Stimulated activated CD8-positive, alpha-beta memory T cell treated with anti-CD3 and anti-CD28 coated beads, Interleukin-4, amount 100 ng/mL, for 4 hours (primary cell): ENCODE measurements at places on chromosomes 2 and 18.

GRCh38 chr2:217611626-217612127 is 391.1 kb downstream of the TNS1 start:
- DNase-seq: no peak

DNA sequence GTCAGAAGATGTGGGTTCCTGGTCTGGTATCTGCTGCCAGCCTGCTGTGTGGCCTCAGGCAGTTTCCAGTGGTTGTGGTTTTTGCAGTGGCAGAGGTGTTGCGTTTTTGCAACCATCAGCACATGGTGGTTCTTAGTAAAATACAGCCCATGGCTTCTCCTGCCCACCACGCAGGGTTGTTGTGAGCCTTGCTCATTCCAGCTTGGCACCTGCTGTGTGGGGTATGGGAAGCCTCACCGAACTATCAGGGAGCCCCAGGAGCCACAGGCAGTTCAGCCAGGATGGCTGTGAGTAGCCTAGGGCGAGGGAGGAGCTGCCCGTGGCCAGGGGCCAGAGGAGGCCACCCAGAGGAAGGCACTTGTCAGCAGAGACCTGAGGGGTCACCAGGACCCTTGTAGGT is 9.8 kb downstream of the ARID5A start:
- no peak for DNase-seq

- no peak for DNase-seq
Measured at GRCh38 chr18:74163019-74163660, 14.8 kb downstream of the TIMM21 start.

DNA sequence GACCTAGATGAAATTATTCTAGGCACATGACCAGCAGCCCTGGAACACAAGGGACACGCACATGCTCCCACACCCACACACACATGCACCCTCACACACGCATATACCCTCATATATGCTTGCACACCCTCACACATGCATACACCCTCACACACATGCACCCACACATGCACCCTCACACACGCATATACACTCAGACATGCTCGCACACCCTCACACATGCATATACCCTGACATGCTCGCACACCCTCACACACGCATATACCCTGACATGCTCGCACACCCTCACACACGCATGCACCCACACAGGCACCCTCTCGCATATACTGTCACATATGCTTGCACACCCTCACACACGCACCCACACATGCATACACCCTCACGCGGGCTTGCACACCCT is 61.8 kb downstream of the PARD6G start:
- no peak for DNase-seq

DNA sequence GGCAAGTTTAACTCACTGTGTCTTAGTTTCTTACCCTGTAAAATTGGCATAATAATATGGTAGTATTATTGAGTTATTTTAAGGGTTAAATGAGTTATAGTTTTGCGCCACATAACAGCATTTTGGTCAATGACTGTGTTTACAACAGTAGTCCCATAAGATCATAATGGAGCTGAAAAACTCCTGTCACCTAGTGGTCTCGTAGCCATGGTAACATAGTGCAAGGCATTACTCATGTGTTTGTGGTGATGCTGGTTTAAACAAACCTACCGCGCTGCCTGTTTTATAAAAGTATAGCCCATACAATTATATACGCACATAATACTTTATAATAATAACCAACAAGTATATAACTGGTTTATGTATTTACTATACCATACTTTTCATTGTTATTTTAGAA is 15.8 kb downstream of the UNC80 start:
- DNase-seq: no peak

GRCh38 chr2:241559323-241560161 is 997 bp downstream of the BOK start:
- DNase-seq: no peak

DNA sequence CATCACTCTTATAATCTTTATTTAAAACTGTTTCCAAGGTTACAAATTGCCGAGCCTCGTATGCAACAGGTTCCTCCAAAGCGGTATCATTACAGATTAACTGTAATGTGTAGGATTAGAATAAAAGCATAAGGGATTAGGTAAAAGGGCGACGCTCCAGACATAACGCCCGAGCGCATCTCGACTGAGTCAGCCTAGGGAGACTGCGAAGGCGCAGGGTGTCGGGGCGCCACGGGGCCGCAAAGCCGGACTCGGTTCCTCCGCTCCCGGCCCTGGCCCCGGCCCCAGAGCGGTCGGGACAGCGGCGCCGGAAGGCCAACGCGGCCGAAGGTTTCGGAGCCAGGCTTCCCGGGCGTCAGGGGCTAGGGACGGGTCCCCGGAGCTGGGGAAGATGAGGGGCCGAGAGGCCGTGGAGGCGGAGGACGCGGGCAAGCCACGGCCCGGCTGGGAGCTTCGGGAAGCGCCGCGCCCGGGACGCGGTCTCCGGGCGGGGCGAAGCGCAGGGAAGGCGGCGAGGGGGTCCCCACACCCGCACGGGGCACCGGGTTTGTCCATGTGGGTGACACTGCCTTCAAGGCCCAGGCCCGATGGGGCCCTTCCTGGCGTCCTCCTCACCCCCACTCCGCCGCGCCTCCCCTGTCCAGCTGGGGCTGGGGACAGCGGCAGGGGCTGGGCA is 12.9 kb upstream of the SIX3 start:
- DNase-seq: no peak

DNA sequence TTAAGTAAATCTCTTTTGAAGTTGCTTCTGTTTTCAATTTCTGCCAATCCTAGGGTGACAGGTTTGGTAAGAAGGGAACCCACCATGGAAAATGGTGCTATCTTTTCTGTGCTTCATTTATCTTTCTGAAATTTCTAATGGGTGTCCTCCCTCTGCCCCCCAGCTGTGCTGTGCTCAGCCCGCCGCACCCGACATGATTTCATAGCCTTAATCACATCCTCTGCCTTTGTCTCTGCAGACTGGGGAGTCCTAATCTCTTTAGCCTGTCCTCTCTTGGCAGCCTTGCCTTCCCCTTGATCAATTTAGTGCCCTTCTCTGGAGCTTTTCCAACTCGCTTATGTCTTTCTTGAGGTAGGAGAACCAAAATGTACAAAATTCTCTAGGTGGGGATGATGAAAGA is 49.3 kb downstream of the DNMT3A start:
- DNase-seq: no peak

- DNase-seq: no peak
Measured at GRCh38 chr2:25572638-25573037, 100.7 kb downstream of the DTNB start.

- DNase-seq: peak; percentile 51
Measured at GRCh38 chr2:136327162-136327852, 209.4 kb upstream of the CXCR4 start.

DNA sequence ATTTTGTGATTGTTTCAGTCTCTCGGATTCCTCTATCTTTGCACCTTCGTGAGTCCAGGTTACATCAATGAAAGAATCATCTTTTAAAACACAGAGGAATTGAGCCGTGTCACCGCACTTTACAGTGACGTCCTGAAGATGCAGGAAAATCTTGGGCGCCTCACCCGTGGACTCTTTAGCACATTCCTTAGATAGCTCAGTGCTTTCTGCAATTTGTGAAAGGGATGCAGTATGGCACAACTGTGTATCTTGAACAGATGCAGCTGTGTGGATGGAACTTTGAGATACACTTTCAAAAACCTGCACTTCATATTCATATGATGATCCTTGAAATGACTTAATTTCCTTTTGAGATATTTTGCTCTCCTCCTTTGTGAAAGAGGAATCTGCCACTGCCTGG is 50.9 kb downstream of the TTN start:
- DNase-seq: no peak

GRCh38 chr2:170716851-170717598 is 1.9 kb downstream of the SP5 start:
- DNase-seq: no peak

DNA sequence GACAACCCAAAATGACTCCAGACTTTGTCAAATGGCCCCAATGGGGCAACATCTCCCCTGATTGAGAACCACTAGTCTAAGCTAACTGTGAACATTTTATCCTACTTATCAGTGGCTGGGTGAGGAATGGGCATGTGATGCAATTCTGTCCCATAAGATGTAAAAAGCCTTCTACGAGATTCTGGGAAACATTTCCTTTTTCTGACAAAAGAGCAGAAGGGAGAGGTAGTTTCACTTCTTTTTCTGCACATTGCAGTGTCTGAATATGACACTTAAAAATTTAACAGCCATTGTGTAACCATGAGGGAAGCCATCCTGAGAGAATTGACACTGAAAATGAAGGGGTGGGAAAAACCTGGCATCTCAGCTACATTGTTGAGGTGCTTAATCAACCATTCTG is 17.3 kb upstream of the MARCHF4 start:
- no peak for DNase-seq

GRCh38 chr2:169173876-169174275 is 104.5 kb downstream of the DHRS9 start:
- DNase-seq: no peak

DNA sequence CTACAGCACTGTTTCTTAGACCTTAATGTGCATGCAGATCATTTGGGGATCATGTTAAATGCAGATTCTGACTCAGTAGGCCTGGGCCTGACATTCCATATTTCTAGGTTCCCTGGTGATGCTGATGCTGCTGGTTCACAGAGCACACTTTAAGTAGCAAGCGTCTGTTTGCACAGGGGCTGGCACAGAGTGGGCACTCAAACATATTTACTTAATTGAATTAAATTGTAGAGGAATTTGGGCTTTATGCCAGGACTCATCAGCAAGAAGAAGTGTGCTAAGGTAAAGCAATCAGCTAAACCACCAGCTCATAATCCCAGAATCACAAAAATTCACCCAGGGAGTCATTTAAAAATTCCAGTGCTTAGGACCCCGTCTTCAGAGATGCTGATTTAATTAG is 25.1 kb upstream of the INPP4A start:
- DNase-seq: no peak

- no peak for DNase-seq
Measured at GRCh38 chr2:95384854-95385569, 17.5 kb upstream of the FAHD2A start.

DNA sequence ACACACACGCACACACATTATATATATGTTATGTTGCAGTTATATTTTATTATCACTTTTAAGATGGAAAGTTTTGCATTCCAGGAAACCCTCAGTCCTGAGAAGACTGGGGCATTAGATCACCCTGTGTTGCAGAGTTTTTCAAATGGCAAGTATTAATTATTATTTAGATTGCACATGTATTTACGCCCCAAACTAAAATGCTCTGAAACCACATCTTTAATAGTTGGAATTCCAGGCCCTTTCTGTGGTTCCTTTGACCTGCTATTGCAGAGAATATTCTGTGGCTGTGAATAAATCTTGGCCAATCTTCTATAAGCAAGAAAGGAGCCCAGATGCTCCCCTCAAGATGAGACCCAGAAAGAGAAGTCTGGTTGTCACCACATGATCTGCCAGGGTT is 427.0 kb upstream of the TNP1 start:
- DNase-seq: no peak

- DNase-seq: no peak
Measured at GRCh38 chr2:120635146-120635545, 100.5 kb upstream of the GLI2 start.

DNA sequence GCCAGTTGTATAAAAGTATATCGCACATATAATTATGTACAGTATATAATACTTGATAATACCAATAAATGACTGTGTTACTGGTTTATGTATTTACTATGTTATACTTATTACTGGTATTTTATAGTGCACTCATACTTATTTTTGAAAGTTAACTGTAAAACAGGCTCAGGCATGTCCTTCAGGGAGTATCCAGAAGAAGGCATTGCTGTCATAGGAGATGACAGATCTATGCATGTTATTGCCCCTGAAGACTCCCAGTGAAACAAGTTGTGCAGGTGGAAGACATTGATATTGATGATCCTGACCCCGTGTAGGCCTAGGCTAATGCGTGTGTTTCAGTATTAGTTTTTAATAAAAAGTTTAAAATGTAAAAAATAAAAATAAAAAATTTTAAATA is 20.3 kb upstream of the ASXL3 start:
- no peak for DNase-seq

DNA sequence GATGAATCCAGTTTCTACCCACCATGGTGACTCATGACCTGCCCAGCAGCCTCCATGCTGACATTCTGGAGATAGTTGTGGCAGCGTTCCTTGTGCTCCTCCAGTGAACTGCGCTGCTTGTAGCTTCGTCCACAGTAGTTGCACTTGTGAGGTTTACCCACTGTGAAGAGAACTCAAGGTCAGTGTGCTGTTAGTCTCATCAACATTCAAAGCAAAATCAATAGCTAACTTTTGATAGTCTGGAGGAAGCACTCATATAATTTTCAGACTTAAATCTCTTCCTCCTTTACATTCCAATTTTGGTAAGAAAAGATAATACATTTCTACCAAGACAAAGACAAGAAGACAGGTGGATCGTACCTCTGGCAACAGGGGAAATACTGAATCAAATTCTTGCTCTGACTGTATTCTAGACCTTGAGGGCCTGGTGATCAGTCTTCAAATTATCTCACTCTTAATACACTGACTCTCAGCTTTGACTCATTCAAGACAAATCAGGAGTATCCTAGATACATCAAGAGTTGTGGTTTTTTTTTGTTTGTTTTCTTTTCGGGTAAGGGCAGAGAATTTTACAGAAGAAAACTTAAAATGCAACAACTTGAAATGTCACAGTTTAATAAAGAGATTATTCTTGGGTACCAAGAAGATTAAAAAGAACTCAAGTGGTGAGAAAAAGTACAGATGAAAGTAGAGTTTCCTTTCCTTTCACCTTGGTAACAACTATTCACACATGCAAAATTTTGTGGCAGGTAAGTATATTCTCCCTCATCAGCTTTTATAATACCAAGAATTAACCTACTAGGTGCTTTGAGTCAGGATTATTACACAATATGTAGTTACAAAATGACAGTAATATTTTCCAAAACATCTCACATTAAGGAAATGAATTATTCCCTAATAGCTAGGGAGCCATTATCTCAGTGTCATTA is 129.2 kb downstream of the IKZF2 start:
- no peak for DNase-seq

DNA sequence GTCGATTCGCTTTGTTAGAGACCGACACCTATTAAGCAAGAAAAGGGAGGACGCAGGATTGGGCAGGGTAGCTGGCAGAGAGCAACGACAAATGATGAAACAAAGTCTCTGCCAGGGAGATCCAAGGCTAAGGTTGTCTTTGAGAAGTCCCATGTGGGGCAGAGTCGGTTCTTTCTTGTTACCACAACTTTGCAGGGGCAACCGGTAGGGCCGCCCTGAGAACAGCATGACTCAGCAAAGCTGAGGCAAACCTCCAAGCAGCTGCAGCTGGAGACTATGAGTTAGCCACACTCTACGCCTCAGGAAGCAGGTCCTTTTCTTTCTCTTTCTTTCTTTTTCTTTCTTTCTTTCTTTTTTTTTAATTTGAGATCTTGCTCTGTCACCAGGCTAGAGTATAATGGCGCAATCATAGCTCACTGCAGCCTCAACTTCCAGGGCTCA is 452.3 kb upstream of the ID2 start:
- DNase-seq: peak; percentile 47
